Stimulated activated CD8-positive, alpha-beta memory T cell treated with anti-CD3 and anti-CD28 coated beads, Interleukin-12 subunit alpha, Interleukin-12 subunit beta, amount 100 ng/mL, for 1 hour (primary cell): ENCODE measurements at places on chromosomes 5 and 9.

- no peak for DNase-seq
Observed at GRCh38 chr9:90998573-90998972, 197.0 kb downstream of the SYK start.

DNA sequence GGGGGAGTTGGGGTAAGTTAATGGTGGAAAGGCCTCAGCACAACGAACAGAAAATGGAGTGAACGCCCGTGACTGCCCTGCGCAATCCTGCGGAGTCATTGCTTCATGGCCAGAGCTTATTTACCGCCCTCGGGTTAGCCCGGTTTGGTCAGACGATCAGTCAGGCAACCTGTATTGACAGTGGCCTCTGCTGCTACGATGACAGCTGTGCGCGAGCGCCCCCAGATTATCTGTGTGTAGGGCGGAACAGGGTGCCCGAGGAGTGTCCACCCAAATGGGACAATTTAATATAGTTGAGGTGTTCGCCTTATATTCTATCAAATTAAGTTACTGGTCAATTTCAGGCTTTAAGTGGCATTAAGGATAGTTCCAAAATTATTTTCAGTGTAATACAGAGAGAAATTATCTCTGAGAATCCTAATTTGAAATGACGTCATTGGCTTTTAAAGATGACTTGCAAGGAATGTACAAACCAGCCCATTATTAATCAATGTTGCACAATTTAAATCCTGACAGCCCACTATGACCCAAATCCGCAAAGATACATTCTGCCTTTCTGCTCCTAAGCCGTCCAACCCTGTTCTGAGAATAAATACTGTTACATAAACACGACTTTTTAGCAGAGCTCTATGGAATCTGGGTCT, 879 bp upstream of the UBQLN1 start:
- DNase-seq = peak; percentile 28

DNA sequence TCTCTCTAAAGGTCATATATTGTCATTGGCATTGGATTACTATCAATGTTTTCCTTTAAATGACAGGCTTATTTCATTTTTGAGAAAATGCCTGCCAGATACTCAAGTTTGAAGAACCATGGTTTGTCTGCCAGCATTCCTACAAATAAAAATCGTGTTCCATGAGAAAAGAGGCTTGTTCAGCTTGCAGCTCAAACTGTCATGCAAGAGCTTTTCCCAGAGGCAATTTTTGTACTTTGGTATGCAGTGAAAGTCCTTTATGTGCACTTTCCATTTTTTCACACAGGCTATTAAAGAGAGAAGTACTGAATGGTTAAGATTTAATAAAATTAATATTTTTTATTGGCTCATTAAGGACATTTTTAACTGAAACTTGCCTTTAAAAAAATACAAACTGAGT, 110.4 kb downstream of the FBXO4 start:
- DNase-seq = no peak

DNA sequence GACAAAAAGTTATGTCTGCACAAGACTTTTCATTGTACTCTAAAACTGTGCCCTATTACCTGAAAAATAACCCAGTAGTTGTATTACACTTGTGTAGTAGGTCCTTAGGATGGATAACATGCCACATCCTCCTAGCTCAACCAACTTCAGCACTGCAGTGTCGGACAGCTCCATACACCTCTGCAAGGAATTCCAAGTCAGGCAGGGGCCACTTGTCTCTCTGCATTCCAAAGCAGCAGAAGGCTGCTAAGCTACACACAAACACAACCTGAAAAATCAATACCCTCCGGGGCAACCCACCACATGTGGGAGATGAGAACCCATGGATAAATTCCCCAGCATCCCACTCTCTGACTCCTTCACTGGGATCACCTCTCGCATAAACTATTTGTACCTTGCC, 50.2 kb downstream of the MED10 start:
- DNase-seq = no peak

DNA sequence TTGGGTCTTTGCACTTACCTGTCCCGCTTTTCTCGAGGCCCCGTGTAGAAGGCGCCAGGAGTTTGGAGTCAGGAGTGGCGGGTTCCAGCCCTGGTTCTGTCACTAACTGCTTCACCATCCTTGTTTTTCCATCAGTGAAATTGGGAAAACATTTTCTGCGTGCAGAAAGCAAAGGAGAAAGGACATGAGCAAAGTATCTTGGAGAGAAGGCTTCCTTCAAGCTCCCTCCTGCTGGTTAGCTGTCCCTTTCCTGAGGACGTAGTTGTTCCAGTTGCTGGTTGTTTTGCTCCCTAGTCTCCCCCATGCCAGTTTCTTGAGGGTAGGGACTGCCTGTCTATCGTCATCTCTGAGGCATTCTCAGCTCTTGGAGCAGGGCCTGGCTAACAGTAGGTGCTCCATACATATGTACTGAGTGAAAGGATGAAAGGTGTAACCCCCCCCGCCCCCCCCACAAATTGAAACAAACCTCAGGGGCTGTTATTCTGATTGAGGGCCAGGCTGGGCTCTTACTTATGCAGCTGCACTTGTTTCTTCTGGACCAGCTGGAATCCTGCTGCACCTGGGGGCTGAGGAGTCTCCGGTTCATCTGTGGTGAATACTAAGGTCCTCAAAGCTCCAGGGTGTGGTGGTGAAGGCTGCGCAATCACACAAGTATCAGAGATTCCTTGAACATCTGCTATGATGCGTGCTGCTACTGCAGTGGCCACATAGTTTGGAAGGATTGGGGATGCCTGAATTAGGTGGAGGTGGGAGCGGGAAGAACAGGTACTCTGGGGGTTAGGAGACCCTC, 1.0 kb downstream of the SMIM3 start:
- no peak for DNase-seq

GRCh38 chr9:128215491-128216409, 12.6 kb downstream of the DNM1 start:
- DNase-seq = no peak

GRCh38 chr9:117828466-117828865, 124.3 kb downstream of the TLR4 start:
- no peak for DNase-seq

- no peak for DNase-seq
Observed at GRCh38 chr9:132099741-132100407, 20.2 kb upstream of the MED27 start.

DNA sequence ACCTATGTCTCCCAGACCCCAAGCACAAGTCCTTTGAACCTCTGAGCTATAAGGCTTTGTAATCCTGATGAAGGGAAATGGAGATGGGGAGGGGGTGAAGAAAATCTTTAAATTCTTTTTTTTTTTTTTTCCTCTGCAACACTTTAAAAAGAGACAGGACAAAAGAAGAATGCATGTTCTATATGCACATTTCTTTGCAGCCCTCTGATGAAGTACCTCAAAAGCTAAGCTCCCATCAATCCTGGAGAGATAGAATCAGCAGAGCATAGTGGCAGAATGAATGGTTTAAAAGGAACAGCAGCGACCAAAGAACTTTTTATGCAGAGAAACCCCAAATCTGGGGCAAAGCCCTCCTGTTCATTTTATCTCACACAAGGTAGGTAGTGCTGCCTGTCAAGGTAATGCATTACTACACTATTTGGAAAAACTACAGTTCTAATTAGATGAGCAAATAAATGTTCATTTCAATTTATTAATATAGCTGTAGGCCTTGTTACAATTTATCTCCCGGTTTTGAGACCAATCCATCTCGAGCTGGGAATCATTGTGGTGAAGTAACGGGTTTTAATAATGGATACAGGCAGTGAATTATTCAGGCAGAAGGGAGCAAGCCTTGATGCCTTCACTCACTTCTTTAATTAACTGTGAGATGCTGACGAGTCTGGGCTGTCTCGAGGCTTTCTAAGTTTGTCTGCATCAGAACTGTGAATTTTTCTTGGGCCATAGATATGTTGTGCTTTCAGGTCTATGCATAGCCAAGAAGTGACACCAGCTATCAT, 173.5 kb upstream of the ZNF608 start:
- no peak for DNase-seq

DNA sequence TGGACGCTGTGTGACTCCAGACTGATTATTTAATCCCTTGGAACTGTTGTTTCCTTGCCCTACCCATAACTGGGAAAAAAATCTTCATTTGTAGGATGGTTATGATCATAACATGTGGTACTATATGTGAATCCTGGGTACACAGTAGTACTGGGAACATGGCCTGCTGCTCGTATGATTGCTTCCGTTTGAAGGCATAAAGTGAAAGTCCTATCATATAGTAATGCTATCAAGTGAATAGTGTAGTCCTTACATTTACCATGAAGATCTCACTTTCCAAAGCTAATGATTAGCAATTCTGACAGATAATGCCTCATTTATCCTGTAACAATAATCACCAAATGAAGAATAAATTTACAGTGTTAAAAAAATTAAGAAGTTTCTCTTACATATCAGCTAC, 53.2 kb downstream of the MEF2C start:
- DNase-seq = no peak

GRCh38 chr5:151222790-151223446, 974 bp downstream of the CCDC69 start:
- no peak for DNase-seq

DNA sequence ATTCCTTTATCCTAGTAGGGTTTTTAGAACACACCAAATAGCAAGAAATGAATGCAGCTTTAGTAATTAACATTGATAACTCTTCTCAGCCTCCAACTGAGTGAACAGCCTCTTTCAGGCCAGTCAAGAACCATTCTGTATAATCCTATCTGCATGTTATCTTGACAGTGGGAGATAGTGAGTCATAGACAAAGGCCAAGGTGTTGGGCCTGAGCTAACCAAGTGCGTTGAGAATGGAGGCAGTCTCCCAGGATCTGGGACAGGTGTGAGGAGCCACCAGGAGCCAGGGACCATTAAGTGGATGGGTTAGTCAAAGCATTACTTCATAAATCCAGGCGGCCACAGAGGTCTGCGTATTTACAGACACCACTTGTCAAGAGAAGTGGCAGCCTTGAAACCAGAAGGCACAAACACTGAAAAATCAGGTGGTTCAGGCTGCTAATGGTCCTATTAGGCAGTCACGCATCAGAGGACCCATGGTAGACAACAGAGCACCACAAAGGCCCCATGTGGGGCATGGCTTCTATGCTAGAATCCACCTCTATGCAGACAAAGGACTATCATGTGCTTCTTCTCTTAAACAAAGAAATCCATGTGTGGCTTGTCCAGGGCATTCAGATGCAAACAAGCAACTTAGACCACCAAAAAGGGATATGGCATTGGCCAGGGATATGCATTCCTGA, 409.7 kb upstream of the PIK3R1 start:
- no peak for DNase-seq

DNA sequence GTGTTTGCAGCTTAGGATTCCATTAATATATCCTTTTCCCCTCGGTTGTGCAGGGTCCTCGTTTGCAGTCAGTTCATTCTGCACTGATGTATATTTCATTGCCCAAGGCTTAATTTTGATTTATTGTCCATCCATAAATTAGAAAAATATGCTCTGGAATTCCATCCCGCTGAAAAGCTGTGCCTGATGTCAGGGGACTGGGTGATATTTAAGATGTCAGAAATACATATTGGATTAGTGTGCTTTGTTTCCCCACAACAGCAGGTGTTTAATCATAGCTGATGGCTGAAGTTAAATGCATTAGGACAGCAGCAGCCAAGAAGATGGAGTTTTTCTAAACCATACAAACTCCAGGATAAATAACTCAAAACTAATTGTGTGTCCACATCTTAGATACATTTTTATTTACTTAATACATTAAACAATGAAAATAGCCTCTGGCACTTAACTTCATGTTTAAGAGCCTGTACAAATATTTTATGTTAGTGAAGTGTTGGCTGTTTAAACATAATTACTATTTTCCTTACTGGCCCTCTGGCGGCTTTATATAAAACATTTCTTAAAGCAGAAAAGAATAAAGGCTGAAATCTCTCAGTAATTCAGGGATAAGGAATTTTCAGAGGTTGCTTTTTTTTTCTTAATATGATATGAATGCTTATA, 170.4 kb upstream of the TBCA start:
- no peak for DNase-seq

DNA sequence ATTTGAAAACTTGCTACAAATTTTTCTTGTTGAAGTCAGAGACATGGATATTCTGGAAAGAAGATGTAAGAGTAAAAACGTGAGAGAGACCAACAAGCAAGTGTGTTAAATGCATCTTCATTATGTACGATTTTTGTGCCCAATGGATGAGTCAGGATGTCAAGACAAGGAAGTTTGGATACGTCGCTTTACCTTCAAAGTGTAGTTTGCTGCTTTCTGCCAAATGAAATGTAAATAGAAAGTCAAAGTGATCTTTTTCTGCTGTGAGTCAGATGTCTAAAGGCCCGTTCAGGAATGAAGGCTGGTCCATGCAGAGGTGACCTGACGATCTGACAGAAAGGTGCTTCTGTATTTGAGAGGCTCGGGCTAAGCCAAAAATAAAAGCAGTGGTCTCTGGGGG, 273.1 kb upstream of the PIK3R1 start:
- no peak for DNase-seq

DNA sequence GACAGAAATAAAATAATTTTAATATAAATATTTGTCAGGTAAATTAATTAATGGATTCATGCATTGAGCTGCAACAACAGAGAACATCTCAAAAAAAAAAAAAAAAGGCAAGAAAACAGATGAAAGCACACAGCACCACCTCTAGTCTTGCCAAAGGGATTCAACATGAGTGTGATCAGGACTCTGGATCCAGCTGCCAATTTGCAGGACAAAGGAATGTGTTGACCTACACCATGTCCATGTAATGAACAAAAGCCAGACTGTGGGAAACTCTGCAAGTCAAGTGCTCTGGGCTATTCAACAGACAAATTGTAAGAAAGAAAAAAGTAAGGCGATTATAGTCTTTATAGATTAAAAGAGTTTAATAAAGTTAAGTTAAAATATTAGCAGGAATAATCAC, 769.3 kb downstream of the TLR4 start:
- DNase-seq = no peak

DNA sequence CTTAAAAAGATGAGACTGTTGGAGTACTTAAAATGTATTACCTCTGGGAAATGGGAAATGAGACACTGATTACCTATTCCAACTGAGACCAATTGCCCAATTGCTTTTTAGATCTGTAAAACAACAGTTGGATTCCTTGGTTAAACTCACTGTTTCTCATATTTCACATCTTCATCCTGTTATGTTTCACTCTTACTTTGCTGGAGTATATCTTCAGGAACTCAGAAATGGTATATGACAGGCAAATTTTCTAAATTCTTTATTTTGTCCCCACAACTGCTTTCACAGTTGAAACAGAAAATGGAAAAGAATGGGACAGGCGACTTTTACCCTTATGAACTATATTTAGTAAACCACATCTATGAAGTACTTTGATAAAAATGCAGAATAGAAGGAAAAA, 8.7 kb upstream of the CETN3 start:
- no peak for DNase-seq

DNA sequence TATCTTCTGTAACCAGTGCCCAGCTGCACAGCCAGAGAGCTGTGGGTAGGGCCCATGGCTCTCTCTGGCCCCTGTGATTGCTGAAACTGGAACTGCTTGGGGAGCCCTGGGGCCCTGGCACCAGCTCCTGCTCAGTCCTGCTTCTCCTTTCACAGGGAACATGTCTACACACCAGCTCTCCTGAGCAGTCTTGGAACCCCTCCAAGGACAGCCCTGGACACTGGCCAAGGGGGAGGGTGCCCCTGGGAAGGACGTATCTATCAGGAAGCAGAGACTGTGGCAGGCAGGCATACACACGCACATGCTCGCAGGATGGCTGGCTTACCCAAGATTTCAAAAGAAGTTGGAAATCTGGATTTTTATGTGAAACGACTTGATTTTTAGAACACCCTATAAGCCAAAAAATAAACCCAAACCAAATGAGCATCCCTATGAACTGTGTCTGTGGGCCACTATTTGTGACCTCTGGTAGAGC, 8.8 kb upstream of the TRAF1 start:
- DNase-seq = no peak
